ENCODE measurements at places on chromosomes 3 and 15.
A peak's percentile ranks its signal among the peaks of the same experiment; 100 is the strongest.

DNA sequence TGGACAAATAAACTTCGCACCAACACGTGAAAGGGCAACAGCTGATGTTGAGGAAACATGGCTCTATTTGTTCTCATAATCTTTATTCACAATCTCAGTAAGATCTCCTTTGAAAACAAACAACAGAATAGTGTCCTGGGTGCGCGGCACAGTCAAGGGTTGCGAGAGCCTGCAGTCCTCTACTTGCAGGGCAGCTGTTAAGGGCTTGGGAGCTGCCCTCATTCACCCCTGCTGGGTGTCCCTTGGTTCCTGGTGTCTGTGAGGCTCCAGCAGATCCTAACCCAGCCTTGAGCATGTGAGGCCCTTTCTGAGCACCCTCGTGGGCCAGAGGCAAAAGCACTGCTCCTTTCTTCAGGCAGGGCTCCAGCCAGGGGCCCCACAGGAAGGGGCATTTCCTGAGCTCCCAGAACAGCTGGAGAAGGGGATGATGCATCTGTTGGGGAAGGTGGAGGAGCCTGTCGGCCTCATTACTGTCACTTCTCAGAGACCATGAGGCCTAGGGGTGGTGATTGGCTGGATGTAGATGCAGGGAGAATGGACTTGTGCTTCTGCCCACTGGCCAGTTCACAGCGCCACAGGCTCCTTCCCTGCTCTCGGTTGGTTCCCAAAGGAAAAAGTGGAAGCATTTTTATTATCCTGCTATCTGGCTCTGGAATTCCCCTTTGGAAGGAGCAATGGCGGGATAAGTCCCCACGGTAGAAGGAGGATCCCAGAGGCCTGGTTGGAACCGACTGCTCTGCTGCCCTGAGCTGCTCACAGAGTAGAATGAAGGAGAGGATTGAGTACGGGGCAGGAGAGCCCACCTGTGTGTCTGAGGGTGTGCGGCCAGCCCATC, 51.9 kb upstream of the KLF13 start:
- no peak for DNase-seq

DNA sequence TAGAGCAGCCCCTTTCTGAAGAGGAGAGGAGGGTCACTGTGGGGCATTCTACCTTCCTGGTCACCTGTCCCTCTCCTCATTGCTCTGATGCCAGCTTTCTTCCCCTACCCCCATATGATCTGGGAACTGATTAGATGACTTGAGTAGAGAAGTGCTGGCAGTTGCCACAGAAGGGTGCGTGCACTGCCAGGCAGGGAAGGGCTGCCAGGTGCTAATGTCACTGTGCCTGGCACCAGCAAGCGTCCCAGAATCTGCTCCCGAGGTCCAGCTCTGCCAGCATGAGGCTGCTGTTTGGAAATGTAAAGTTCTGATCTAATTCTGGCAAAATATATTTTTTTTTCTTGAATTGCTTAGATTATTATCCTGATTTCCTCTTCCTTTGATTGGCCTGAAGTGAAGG, 52.8 kb downstream of the PPM1L start:
- no peak for DNase-seq

DNA sequence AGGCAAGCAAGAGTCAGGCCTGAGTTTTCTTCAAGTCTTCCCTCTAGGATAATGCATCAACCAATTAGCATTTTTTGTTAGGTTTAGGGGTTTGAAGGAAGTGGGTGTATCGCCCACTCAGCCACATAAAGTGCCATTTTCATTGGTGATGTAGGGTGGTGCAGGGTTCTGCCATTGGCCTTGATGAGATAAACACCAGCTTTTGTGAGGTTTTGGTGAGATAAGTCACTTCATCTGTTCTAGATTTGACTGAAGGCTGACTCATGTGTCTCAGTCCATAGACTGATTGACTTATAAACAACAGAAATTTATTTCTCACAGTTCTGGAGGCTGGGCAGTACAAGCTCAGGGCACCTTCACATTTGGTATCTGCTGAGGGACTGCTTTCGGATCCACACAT, 84.5 kb upstream of the C3orf80 start:
- DNase-seq: no peak

DNA sequence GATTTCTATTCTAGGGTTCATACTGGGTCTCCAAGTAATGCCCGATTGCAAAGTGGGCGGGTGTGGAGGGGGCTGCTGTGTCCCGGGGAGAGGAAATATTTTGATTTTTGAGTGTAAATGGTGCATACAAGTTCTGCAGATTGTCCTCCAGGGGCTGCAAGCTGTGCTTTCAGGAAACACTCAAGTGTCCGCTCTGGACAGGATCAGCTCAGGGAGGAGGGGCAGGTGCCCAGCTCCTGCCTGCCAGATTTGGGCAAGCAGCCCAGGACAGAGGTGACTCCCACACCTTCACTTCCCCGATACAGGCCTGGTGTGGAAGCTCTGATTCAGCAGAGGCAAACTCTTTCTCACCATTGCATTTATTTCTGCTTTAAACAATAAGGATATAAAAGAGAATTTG, 142.7 kb downstream of the ALDH1A2 start:
- DNase-seq: peak; percentile 49

GRCh38 chr3:46607603-46608028, 4.7 kb upstream of the FAM240A start:
- peak; percentile 25 for DNase-seq

DNA sequence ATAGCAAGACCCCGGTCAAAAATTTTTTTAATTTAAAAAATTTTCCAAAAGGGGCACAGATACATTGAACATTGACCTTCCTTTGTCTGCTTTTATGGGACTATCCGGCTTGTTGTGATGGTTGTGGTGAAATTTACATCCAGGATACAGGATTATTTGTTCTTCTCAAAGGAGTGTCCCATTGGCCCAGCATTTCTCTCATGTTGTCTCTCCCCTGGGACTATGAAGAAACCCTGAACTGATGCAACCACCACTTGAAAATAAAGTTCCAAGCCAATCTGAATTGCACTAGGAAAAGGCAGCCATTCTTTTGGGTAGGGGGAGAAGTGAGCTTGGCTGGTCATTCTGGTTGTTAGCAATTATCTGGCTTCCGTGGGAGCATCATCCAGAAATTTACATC, 58.4 kb downstream of the PPARG start:
- DNase-seq: no peak

GRCh38 chr15:90138071-90138833, 36.0 kb upstream of the IDH2 start:
- DNase-seq: no peak

DNA sequence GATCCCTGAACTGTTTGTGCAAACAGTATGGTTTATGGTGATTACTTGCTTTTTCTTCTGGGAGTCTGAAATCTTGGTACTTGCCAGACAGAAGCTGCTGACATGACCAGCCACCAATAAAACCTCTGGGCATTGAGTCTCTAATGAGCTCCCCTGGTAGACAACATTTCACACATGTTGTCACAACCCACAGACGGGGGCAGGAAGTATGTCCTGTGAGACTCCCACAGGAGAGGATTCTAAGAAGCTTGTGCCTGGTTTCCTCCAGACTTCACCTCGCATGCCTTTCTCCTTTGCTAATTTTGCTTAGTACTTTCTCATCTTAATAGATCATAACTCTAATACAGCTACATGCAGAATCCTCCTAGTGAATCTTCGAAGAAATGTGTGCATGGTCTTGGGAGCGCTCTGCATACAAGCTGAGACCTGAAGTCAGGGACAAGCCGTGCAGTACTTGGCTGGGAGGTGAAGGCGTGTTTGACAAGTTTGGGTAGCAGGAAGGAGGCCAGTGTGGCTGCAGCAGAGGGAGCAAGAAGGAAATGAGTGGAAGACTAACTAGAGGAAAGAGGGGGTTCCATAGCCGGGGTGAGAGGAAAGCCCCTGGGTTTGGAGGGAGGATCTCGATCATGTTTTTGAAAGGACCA, 49.0 kb downstream of the B3GNT5 start:
- no peak for DNase-seq

DNA sequence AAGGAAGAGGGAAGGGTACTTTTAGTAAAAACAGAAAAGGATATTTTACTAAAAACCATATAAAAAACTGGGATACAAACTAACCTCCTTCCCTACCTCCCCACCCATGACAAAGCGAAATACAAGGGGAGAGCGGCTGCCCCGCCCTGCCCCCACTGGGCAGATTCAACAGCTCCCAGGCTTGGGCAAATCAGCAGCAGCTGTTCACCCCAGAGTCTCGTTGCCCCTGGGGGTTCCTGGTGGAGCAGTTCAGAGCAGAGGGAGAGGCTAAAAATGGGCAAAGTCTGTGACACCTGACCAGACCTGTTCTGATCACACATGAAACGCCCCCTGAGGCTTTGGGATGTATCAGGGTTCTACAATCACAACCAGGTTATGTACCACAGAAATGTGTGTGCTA, 2.5 kb upstream of the ETFA start:
- no peak for DNase-seq

DNA sequence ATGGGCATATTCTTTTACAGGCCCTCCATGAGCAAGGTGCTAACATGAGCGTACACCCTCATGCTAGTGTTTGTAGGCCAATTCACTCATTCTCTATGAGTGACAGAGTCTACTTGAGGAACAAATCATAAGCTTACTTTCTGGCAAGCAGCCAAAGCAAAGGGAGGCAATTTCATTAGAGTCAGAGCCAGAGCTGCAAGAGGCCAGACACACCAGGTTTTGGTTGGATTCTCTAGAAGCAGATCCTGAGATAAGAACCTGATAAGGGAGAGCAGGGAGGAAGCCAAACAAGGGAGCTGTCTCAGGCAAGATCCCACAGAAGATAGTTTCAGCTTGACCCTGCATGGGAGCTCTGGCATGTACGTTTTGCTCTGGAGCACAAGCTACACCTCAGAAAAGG, 214.1 kb upstream of the CTNNB1 start:
- peak; percentile 12 for DNase-seq

DNA sequence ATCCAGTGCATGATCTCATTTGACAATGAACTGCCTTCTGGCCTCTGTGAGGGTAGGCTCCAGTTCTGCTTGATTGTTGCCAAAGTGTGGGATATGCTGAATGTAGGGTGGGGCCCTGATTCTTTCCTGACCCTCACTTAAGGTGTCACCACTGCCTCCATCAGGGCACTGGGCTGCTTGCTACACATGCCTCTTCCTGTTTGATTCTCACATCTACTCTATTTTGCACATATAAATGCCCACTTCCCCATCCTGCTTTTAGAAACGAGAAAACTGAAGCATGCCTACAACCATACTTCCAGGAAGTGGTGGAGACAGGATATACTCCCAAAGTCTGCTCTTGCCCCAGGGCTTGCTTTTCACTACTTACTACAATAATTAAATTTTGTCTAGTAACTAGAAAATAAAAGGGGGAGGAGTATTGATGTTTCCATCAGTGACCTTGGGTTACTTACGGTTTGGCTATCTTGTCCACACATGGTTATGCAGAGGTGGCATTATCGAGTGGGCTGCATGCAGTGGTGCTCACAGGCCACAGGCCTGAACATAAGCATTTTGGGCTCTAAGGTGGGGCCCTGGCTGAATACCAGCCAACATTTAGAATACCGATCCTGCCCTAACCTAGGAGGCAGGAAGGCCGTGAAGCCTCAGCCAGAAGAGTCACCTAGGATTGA, 6.7 kb downstream of the ZDHHC3 start:
- no peak for DNase-seq

GRCh38 chr3:23685541-23686258, 120.1 kb upstream of the UBE2E1 start:
- no peak for DNase-seq

GRCh38 chr15:61459785-61460707, 230.9 kb upstream of the RORA start:
- no peak for DNase-seq

DNA sequence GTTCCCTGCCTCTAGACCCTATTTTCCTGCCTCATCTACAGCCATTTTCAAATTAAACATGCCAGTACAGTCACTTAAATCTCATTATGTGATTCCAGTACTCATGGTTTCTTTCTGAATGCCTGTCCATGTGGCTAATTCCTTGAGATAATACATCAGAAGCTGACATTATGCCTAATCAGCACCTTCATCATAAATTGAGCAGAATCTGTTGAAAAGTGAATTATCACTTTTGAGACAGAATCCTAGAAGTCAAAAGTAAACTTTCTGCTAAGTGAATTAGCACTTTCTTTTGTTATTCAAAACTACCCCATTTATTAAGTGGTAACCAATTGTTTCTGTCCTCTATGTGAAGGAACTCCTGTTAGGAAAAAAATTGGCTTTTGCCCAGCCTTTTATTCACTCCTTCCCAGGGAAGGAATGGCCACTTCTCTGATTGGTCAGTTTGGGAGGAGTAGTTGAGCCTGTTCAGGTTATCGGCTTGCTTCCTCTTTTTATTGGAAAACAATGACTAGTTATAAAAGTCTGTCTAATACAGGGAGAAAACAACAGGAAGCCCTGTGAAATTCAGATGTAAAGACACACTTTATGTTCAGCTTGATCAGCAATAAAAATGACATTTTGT, 40.5 kb downstream of the OSTN start:
- no peak for DNase-seq

DNA sequence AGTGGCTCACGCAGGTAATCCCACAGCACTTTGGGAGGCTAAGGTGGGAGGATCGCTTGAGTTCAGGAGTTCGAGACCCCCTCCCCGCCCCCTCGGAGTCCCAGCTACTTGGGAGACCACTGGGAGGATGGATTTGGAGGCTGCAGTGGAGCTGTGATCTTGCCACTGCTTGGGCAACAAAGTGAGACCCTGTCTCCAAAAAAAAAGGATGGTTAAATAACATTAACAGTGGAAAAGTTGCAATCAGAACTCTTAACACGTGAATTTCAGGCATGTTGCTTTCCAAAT, 1.4 kb upstream of the TMEM87A start:
- no peak for DNase-seq

DNA sequence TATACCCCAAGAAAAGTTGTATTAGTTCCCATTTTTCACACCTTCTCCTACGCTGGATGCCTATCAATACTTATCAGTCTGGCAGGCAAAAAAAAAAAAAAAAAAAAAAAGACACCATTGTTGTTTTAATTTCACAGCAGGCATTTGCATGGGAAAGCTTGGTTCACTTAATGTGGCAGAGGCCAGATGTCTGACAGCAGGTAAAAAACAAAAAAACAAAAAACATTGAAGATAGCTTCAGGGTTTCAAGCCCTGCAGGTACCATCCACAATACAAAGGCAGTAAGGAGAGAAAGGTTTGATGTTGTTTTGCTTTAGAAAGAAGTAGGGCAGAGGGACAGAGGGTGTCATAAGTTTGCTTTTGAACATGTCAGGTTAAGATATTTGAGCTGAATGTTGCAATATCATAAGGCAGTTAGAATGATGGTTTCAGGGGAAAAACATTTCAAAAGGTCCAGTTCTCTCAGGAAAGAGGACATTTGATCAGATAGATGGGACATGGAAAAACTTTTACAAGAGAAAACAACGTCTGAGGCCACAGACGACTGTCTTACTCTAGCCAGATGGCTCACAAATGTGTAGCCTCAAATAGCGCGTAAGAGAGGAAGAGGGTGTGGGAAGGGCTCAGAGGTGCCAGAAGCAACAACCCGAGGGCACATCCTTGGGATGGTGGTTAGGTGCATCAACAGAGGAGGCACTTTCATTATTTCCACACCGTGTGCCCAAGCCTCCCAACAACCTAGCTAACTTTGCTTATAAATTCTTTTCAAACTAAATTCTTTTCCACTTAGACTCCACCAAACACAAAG, 25.7 kb downstream of the PCOLCE2 start:
- DNase-seq: peak; percentile 74

GRCh38 chr3:127288921-127289705, 1.3 kb upstream of the PRR20G start:
- DNase-seq: peak; percentile 9
